ENCODE measurements at places on chromosomes 4 and X.
A peak's percentile ranks its signal among the peaks of the same experiment; 100 is the strongest.

DNA sequence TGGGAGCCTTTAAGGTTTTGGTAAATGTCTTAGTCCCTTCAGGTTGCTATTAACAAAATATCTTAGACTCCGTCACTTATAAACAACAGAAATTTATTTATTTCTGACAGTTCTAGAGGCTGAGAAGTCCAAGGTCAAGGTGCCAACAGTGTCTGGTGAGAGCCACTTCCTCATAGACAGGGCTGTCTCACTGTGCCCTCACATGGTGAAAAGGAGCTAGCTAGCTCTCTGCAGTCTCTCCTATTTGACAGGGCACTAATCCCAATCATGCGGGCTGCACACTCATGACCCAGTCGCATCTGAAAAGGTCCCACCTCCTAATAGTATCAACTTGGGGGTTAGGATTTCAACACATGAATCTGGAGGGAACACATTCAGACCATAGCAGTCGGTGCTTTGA is 63.4 kb upstream of the KLF3 start:
- DNase-seq, result no peak

DNA sequence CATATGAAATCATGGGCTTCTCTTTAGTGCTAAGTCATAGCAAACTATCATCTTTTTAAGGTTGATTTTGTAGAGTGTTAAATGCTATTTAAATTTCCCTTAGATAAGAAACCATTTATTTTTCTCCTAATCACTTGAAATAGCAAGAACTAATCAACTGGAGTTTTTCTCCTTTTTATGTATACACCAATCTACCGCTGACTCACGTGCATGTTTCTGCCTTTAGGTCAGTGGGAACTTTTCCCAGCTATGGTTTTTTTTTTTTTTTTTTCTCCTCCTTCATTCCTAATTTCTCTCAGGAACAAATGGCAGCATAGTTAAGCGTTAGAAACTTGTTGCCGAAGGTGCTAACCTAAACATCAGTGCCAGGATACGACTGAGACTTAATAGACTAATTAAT is 176.4 kb downstream of the BMPR1B start:
- DNase-seq, result no peak

GRCh38 chr4:184350213-184350817 is 124.0 kb downstream of the IRF2 start:
- no peak for DNase-seq

DNA sequence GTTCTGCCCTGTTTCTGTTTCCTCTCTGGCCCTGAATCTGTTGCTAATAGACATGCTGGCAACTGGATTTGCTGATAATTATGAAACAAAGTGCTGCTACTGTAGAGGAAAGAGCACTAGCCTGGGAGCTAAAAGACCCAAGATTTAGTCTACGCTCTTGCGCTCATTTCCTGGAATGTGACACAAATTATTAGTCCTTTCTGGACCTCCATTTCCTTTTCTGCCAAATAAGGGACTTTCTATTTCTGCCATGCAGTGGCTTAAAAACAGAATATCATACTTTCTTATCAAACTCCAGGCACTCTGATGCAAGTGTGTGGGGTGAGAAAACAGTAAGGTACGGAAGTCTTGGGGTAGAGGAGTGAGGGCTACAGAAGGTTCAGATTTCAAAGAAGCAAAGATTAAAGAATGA is 48.3 kb upstream of the GPR174 start:
- no peak for DNase-seq

- no peak for DNase-seq
Measured at GRCh38 chr4:122614621-122615020, 6.2 kb downstream of the IL21 start.

- DNase-seq, result no peak
Measured at GRCh38 chr4:127140306-127140705, 492.5 kb upstream of the INTU start.

DNA sequence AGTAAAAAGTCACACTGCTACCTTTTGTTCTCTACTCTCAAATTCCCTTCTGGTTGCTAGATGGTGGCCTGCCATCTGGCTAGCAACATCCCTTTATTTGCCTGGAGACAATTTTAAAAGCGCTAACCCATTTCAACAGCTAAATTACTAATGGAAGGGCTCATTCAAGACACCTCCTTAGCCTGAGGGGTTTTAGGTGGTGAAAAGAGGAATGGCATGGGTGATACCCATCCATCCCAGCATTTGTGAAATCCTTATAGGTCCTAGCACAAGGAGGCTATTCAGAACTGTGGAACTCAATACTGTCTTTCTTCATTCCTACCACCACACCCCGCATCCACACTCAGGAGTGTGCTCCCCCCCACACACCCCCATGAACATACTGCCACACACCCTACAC is 33.5 kb downstream of the ARHGEF9 start:
- DNase-seq, result no peak

GRCh38 chr4:40952217-40952616 is 202.5 kb downstream of the NSUN7 start:
- no peak for DNase-seq

DNA sequence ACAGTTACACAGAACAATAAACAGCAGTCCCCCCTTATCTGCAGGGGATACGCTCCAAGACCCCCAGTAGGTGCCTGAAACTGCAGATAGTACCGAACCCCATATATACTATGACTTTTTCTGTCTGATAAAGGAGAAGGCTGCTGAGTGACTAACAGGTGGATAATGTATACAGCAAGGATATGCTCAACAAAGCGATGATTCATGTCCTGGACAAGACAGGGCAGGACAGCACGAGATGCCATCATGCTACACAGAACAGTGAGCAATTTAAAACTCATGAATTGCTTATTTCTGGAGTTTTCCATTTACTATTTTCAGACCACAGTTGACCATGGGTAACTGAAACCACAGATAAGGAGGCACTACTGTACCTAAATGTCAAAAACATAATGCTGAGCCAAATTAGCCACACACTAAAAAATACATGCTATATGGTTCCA is 76.1 kb downstream of the MANBA start:
- peak; percentile 15 for DNase-seq

DNA sequence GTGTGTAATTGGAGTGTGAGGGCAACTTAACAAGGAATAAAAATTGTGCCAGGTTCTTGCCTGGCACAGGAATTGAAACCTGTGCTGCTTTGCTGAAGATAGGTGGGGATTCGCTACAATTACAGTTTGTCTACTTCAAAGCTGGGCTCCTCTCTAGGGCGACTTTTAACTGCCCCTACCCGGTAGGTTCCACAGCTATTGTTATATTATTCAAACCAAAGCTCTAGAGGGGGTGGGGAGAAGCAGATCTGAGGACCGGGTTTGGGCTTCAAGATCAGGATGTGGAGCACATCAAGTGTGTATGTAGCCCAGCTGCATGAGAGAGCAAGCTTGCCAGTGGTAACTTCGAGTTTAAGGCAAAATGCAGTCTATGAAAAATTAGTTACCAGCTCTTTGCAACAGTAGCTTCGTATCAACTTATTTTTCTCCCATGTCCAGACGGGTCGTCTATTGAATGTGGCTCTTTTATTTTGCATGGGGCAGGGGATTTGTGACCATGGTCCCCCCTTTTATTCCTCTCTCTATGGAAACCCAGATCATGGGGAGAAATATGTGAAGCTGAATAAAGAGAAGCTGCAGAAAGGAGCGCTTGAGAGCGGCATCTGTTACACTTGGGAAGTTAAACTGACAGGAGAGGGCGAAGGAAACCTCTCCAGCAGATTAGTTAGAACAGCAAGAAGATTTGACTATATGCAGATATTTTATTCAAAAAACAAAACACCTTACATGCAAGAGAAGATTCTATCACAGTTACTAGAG is 3.2 kb upstream of the POU3F4 start:
- DNase-seq, result no peak

DNA sequence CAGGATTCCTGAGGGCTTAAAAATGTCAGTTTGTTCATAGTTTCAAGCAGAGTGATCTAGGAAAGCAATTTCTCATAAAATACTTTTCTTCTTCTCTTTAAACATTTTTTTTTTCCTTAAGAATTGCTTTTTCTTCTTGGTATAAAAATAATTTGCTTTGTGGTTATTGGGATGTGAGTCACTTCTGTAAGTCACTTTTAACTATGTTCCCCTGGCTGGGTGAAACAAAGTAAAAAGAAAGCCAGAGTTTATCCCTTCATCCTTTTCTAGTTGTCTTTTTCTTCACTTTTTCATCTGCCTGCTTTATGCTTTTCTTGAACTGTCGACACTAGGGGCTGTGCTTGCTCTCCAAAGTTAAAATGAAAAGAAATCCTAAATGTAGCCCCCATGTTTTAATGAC is 33.5 kb downstream of the ARSJ start:
- DNase-seq, result no peak

DNA sequence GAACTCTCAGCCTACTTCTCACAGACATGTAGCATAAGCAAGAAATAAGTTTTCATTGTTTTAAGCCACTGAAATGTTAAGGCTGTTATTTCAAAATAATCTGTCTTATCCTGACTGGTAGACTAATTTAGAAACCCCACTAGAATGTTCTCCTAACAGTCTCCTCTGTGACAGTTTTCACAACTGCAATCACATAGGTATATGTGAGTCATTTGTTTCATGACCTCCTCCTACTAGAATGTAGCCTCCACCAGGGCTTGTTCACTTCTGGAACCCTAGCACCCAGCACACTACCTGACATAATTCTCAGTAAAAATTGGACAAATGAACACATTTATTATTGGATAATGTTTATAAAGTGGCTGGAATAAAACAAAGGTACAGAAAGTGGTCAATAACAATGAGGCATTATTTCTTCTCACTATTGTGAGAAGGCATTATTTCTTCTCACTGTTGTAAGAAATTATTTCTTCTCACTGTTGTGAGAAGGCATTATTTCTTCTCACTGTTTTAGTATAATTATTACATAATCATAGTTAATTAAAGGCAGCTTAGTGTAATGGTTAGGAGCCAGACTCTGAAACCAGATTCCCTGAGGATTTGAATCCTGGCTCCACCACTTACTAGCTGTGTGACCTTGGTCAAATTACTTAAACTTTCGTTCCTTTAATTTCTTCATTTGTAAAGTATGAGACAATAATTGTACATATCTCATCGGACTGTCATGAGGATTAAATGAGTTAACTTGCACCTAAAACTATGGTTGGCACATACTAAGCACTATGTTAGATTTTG is 251.5 kb downstream of the RASL11B start:
- no peak for DNase-seq
